ENCODE measurements at places on chromosomes 2 and 18.

- DNase-seq, result no peak
Measured at GRCh38 chr2:37060446-37060845, 23.7 kb downstream of the HEATR5B start.

DNA sequence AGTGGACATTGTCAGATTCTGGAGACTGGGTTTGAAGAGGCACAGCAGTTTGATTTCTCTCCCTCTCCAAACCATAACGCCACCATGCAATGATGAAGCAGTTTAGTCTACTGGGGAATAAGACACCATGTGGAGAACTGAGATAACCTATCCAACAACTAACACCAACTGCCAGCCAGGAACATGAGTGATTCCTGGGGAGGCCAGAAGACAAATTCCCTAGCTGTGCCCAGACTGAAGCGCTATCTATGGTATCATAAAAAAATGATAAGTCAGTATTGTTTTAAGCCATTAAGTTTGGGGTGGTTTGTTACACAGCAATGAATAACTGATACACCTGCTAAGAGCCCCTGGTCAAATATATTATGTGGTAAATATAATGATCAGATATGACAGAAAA lies 129.3 kb downstream of the EXOC6B start:
- no peak for DNase-seq

DNA sequence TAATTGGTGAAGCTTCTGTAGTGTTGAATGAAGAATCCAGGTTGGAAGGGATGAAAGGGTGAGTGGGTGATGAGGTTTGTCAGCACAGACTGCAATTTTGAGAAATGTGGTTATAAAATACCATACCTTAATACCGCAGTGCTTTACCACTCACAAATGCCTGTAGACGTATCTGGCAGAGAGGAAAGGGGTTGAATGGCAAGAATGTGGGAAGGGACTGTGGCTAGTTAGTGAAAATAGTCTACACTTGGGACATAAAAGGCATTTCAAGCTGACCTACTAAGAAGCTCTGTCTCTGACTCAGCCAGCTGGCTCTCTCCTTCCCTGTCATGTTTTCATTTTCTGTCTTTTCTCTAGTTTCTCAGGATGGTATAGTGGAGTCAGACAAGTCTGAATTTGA lies 25.1 kb downstream of the CDK15 start:
- no peak for DNase-seq

- no peak for DNase-seq
Measured at GRCh38 chr2:84697895-84698294, 181.6 kb downstream of the DNAH6 start.

- no peak for DNase-seq
Measured at GRCh38 chr2:177568390-177568789, 175.8 kb downstream of the AGPS start.

GRCh38 chr2:229865033-229865432 lies 56.8 kb downstream of the TRIP12 start:
- no peak for DNase-seq

DNA sequence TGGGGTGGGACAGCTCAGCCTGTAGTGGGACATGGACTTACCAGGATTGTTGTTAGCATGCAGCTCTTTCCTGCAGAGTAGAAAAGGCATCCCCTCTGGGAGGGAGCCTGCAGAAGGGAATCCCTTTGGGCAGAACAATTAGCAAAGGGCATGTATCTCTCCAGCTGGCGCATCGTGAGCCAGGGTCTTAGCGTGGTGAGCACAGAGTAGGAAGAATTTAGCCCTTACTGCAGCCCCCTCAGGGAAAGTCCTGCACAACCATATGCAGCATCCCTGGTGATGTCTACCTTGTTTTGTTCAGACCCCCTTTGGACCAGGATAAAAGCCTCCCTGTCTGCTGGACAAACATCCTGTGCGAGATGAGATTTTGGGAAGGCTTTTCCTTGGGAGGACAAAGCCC lies 292.1 kb downstream of the SLC4A3 start:
- DNase-seq, result no peak

- no peak for DNase-seq
Measured at GRCh38 chr2:138499684-138500083, 1.9 kb upstream of the SPOPL start.

GRCh38 chr2:55014962-55015939 lies 35.0 kb downstream of the RTN4 start:
- no peak for DNase-seq

DNA sequence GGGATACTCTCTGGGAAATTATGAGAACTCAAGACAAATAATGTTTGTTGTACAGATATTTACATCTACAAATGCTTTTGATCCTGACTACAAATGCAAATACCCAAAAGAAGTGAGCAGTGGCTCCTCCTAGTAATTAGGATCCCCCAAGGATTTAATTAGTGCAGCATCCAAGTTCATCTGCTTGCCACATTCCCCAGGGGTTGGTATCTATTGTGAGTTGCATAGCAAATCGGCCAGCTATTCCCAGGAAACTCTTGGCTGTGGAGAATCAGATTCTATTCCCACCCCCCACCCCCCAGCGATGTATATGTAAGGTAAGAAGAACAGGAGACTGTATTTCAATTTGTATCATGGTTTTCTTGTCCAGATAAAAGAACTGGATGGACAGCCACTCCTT lies 725.1 kb upstream of the CDH7 start:
- DNase-seq, result no peak

DNA sequence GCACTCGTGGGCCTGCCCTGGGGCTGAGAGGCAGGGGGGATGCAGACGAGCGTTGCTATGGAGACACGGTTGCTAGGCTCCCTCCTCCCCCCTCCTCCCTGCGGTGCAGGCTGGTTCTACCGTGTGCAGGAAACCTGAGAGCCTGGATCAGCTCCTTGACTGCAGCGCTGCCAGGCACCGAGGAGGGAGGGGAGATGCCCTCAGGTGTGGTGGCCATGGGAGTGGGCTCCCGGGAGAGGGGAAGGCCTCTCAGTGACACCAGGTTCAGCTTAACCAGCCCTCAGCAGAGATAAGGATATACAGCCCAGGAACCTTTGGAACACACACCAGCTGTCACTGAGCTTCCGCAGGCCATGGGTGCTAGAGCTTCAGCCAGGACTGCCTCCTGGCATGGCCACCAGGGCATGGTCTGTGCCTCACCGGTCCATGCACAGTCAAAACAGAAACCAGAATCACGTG lies 124.4 kb upstream of the PXDN start:
- DNase-seq, result no peak

GRCh38 chr2:234467289-234467688 lies 29.6 kb downstream of the ARL4C start:
- DNase-seq, result no peak

GRCh38 chr2:223227338-223227737 lies 175.3 kb downstream of the KCNE4 start:
- no peak for DNase-seq

- peak; percentile 47 for DNase-seq
Measured at GRCh38 chr2:69770193-69770702, 28.3 kb downstream of the ANXA4 start.

- no peak for DNase-seq
Measured at GRCh38 chr2:71067567-71068217, 756 bp upstream of the NAGK start.

DNA sequence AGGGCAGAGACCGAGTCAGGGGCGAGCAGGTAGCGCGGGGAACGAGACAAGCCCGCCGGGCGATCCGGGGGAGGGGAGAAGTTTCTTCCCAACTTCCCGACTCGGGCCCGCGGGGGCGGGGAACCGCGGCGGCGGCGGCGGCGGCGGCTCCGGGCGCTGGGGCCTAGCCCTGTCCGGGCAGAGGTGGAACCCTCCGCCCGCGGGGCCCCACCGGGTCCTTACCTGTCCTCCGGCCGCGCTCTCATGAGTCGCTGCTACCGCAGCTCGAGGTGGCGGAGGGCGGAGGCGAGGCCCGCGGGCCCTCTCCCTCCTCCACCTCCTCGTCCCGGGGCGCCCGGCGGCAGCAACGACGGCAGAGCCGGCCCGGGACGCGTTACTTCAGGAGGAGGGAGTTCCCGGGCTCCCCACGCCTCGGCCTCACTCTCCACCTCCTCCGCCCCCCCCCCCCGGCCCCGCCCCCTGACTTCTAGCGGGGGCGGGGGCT lies at the start of gene YES1:
TSS of gene YES1 (minus strand) at position 351 of the 484 bp plus-strand sequence. CDS start 55,415 bp downstream, outside the sequence.
- DNase-seq, result peak; percentile 54

DNA sequence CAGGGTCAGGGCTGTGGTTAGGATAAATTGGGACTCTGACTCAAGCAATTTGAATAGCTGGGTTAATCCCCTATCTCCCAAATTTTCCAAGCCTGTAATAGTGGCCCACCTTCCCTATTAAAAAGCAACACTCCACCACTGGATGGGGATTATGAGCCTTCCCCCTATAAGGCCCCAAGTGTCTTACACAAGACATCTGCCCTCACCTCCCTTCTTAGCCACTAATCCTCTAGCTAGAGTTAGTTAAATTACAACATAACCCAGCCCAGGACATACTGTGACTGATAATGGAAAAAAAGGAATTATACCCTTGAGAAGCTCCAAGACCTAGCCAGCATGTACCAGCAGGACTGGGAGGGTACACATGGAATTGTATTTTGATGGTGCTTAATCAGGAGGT lies 190.4 kb downstream of the NRP2 start:
- DNase-seq, result no peak

DNA sequence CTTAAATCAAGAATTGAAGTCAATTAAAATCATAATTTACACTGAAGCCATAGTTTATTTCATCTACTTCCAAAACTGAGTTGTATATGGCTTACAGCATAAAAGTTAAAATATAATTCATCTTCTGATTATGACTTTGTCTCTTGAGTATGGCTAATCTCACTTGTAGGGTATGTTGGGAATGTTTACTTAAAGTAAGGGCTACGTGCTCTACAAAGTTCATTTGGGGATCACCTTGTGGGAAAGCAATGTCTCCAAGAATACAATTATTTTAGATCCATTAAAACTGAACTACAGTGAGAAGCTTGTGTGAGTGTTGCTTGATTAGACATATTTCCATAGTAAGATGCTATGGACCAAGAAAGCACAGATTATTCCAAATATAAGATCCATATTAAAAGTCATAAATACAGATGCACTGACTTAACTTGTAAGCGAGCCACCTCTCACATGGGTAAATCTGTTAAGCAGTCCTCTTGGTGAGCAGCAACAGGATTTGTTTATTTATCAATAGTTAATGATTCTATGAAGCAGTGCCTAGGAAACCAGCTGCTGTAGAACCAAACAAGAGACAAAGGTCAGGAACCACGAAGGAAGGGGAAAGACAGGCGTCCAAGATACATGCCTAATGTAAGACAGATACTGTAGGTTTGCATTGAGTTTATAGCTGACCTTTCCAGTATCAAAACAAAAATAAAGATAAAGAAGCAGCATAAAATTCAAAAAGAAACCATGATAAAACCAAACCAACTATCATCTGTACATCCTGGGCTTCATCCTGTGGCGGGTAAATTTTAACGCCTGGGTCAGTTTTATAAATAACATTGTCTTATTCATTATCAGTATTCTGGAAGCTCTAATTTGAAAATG lies 24.8 kb downstream of the DSG4 start:
- no peak for DNase-seq
